Activated naive CD4-positive, alpha-beta T cell treated with anti-CD3 and anti-CD28 coated beads, Interleukin-2, amount 10 ng/mL, durations not matched to agents 7 days and 5 days (primary cell): ENCODE measurements at places on chromosomes 4 and X.

GRCh38 chr4:183100827-183101226 lies 1.8 kb downstream of the WWC2 start:
- peak overlapping the region; percentile 18 for H3K4me3 ChIP-seq
- H3K27ac ChIP-seq, result no peak overlapping the region
- H3K27me3 ChIP-seq, result peaks cover 59% of the 10 kb centered on the region
- H3K36me3 ChIP-seq, result no peaks in the 10 kb centered on the region

GRCh38 chrX:31007321-31007720 lies 64.5 kb downstream of the FTHL17 start:
- H3K27me3 ChIP-seq, result peaks cover 3% of the 10 kb centered on the region
- H3K4me1 ChIP-seq, result no peaks in the 10 kb centered on the region
- H3K4me3 ChIP-seq, result no peak overlapping the region
- no peak overlapping the region for H3K27ac ChIP-seq
- H3K36me3 ChIP-seq, result no peaks in the 10 kb centered on the region
- no peak for DNase-seq

DNA sequence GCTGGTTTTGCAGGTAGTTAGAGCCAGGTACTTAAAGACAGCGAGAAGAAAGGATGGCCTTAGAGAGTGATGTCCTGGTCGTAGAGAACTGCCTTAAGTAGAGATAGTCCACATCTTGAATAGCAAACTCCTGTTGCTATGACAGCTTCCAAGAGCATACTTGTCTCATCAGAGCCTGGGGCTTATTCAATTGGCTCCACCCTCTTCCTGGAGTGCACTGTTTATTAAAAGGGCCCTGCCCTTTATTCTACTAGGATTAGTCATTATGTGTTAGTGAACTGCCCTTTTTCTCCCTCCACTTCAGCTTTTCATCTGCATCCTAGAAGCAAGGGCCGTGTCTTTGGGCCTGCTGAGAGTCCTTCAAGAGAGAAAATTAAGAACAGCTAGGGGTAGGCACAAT lies 94.5 kb upstream of the EOLA2 start:
- peaks cover 13% of the 10 kb centered on the region for H3K4me1 ChIP-seq
- no peak overlapping the region for H3K27ac ChIP-seq
- DNase-seq, result no peak
- H3K27me3 ChIP-seq, result no peaks in the 10 kb centered on the region

DNA sequence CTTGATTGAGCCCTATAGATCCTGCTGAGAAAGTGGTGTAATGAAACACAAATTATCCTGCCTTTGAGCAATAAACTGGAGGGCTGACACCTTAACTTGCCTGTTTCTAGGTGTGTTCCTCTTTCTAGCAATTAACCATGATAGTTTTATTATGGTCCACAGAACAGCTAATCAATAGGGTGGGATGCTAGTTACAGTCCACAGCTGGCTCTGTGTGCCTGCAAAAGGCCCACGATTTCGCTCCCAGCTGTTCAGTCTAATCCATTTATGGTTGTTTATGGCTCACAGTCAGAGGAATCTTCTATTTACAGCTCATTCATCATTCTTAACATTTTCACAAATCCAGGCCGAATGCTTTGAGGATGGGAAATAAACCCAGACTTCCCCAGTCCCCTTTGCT lies 674.9 kb downstream of the SMARCA1 start:
- H3K27ac ChIP-seq, result no peak overlapping the region
- no peaks in the 10 kb centered on the region for H3K4me1 ChIP-seq
- no peak overlapping the region for H3K4me3 ChIP-seq
- H3K36me3 ChIP-seq, result no peaks in the 10 kb centered on the region
- H3K27me3 ChIP-seq, result no peaks in the 10 kb centered on the region
- DNase-seq, result no peak

DNA sequence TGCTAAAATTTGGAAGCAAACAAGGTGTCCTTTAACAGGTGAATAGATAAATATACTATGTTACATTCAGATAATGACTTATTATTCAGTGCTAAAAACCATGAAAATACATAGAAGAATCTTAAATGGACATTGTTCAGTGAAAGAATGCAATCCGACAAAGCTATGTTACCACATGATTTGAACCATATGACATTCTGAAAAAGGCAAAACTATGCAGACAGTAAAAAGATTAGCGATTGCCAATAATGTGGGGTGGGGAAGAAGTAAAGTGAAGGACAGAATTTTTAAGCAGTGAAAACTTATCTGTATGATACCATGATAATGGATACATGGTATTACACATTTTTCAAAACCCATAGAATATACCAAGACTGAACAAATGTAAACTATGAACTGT lies 926.9 kb downstream of the FAT4 start:
- no peaks in the 10 kb centered on the region for H3K36me3 ChIP-seq
- no peak overlapping the region for H3K27ac ChIP-seq
- no peak for DNase-seq
- no peak overlapping the region for H3K4me3 ChIP-seq
- no peaks in the 10 kb centered on the region for H3K4me1 ChIP-seq
- H3K27me3 ChIP-seq, result no peaks in the 10 kb centered on the region

- no peaks in the 10 kb centered on the region for H3K36me3 ChIP-seq
- no peak for DNase-seq
- H3K27me3 ChIP-seq, result no peaks in the 10 kb centered on the region
Measured at GRCh38 chr4:62235911-62236310, 1035.8 kb downstream of the ADGRL3 start.

- peaks cover 4% of the 10 kb centered on the region for H3K36me3 ChIP-seq
- peak; percentile 26 for DNase-seq
- peak overlapping the region; percentile 91 for H3K27ac ChIP-seq
- H3K4me1 ChIP-seq, result peaks cover 42% of the 10 kb centered on the region
Measured at GRCh38 chr4:186203406-186203805, 12.0 kb downstream of the CYP4V2 start.

DNA sequence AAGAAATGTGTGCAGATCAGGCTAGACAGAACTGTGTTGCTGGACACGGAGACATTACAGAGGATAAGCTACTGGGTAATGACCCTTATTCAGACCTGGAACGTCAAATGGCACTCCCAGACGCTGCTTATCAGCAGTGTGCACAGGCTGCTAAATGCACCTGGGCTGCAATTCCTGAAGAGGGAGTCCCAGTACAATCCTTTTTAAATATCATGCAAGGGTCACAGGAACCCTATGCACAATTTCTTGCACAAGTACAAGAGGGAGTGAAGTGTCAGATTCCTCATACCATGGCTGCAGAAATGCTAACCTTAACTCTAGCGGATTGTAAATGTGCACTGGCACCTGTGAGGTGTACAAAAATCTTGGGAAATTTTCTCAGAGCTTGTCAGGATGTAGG lies 16.9 kb downstream of the SPIN2B start:
- H3K27me3 ChIP-seq, result no peaks in the 10 kb centered on the region
- DNase-seq, result no peak
- peaks cover 11% of the 10 kb centered on the region for H3K4me1 ChIP-seq
- H3K4me3 ChIP-seq, result no peak overlapping the region
- no peak overlapping the region for H3K27ac ChIP-seq
- peaks cover 9% of the 10 kb centered on the region for H3K36me3 ChIP-seq

DNA sequence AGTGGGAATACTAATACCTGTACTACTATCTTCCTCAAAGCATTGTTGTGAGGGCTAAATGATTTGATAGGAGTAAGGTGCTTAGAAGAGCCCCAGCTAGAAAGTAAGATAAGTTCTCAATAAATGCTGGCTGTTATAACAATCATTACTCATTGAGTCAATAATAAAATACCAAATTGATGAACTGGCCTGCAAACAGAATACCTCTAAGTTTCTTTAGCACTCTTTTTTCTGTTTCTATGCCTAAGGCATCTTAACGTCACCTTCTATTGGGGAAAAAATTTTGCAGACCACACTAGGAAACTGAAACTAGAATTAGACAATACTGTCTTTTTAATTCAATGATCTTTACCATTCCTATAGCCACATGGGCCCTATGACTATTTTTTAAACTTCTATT lies 1.2 kb downstream of the CLTRN start:
- H3K27me3 ChIP-seq, result peaks cover 13% of the 10 kb centered on the region
- no peaks in the 10 kb centered on the region for H3K36me3 ChIP-seq
- no peaks in the 10 kb centered on the region for H3K4me1 ChIP-seq
- DNase-seq, result no peak
- no peak overlapping the region for H3K27ac ChIP-seq

DNA sequence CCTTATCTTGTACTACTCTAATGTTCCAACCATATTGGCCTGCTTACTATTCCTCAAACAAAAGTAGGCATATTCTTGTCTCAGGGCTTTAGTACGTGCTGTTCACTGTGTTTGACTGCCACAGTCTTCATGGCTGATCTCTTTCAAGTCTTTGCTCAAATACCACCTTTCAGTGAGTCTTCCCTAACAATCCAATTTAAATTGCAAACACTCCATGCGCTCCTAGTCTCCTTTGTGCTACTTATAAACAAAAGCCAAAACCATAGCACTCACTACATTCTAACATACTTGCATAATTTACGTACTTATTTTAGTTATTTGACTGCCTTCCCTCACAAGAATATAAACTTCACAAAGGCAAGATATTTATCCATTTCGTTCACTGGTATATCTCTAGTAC lies 1.7 kb upstream of the ART3 start:
- H3K4me3 ChIP-seq, result no peak overlapping the region
- no peaks in the 10 kb centered on the region for H3K36me3 ChIP-seq
- no peak for DNase-seq
- H3K27ac ChIP-seq, result no peak overlapping the region
- H3K4me1 ChIP-seq, result no peaks in the 10 kb centered on the region
- H3K27me3 ChIP-seq, result no peaks in the 10 kb centered on the region

- no peak overlapping the region for H3K27ac ChIP-seq
- no peaks in the 10 kb centered on the region for H3K27me3 ChIP-seq
- H3K36me3 ChIP-seq, result no peaks in the 10 kb centered on the region
- H3K4me3 ChIP-seq, result no peak overlapping the region
- H3K4me1 ChIP-seq, result no peaks in the 10 kb centered on the region
Measured at GRCh38 chr4:133972586-133972985, 229.0 kb downstream of the PABPC4L start.

GRCh38 chr4:78627966-78628678 lies 76.6 kb downstream of the ANXA3 start:
- no peaks in the 10 kb centered on the region for H3K36me3 ChIP-seq
- DNase-seq, result no peak
- H3K4me3 ChIP-seq, result no peak overlapping the region
- peaks cover 9% of the 10 kb centered on the region for H3K4me1 ChIP-seq
- no peaks in the 10 kb centered on the region for H3K27me3 ChIP-seq

GRCh38 chr4:176383273-176384077 lies 63.7 kb downstream of the SPCS3 start:
- H3K27ac ChIP-seq, result no peak overlapping the region
- peaks cover 4% of the 10 kb centered on the region for H3K27me3 ChIP-seq
- H3K4me1 ChIP-seq, result no peaks in the 10 kb centered on the region
- no peaks in the 10 kb centered on the region for H3K36me3 ChIP-seq
- DNase-seq, result no peak

DNA sequence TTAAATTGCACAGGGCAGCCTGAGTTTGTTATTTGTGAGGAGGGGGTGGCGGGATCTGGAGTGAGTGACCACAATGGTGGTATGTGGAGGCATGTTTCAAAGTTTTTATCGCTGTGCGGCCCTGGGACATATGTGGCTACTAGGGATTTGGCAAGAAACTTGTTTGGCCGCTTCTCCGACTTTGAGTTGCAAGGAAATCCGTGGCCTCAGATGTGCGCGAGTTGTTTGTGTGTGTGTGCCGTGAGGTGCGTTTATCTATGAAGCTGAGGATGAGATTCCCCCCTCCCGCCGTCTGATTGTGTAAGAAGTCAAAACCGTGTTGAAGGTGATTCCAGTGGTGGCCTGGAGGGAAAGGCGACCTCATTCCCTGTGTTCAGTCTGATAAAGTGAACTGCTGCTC lies 1.4 kb downstream of the JADE3 start:
- peaks cover 57% of the 10 kb centered on the region for H3K27me3 ChIP-seq
- no peaks in the 10 kb centered on the region for H3K36me3 ChIP-seq
- no peak overlapping the region for H3K27ac ChIP-seq
- H3K4me1 ChIP-seq, result peaks cover 6% of the 10 kb centered on the region

GRCh38 chr4:169253904-169254303 lies 16.9 kb downstream of the SH3RF1 start:
- no peaks in the 10 kb centered on the region for H3K4me1 ChIP-seq
- H3K27ac ChIP-seq, result no peak overlapping the region
- no peaks in the 10 kb centered on the region for H3K36me3 ChIP-seq
- no peak for DNase-seq
- H3K4me3 ChIP-seq, result no peak overlapping the region
- H3K27me3 ChIP-seq, result peaks cover 5% of the 10 kb centered on the region

DNA sequence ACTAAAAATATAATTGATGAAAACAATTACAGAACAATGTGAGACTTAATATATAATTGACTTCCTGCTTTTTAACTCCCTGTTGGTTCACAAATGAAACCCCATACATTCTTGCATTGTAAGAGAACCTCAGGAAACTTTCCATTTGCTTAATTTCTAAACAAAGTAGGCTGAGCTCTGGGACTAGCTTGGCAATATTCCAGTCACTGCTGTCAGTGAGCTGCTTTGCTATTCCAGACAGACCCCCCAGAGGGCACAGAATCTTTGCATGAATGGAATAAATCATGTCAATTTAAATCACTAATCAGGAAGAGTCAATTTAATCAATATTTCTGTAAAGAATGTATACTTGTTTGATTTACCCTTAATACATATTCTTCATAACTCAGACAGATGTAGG lies 110.6 kb downstream of the NEXMIF start:
- no peak overlapping the region for H3K4me3 ChIP-seq
- no peak overlapping the region for H3K27ac ChIP-seq
- H3K27me3 ChIP-seq, result no peaks in the 10 kb centered on the region
- DNase-seq, result no peak
- H3K4me1 ChIP-seq, result no peaks in the 10 kb centered on the region

DNA sequence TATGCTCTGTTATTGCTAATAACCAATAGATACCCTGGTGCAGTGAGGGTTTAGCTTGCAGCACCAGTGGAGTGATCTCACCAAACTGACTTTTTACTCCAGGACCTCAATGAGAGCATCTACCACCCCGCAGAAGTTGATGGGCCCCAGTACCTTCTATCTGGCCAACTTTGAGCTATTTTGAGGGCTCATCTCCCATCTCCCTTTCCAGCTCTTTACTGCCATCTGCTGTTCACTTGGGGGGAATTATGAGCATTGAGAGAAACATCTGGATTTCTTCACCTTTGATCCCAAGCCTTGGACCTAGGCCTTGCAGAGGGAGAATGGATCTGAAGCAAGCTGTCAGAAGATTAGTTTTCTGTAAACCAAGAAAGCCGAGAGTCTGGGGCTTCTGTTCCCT lies 143.6 kb downstream of the TMEM164 start:
- H3K4me1 ChIP-seq, result no peaks in the 10 kb centered on the region
- no peak overlapping the region for H3K4me3 ChIP-seq
- H3K27me3 ChIP-seq, result no peaks in the 10 kb centered on the region
- DNase-seq, result peak; percentile 42
- H3K36me3 ChIP-seq, result no peaks in the 10 kb centered on the region
